ENCODE measurements at places on chromosomes 1 and 21. TPM values are rescaled to one million over a fixed set of nuclear protein-coding genes. Genes with fewer than 3 reads are reported as not detected.

DNA sequence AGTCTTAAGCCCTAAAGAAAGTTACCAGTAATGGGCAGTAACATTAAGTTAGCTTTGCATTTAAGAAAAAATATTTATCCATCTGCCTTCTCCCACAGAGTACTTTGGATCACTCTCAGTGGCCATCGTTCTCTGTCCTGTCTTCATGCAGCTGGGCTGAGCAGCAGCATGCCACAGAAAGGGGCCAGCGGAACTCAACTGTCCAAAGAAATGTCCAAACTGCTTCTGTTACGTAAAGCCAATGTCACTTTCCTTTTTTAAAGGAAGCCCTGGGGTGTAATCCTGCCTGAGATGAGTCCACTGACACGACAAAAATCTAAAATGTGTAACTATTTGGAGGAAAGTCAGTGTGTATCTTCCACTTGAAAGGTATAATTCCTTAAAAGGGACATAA is 291.6 kb downstream of the SMYD3 start:
- peak overlapping the region; percentile 65 for H3K4me3 ChIP-seq
- H3K27me3 ChIP-seq, result no peaks in the 10 kb centered on the region
- H3K36me3 ChIP-seq, result no peaks in the 10 kb centered on the region
- DNase-seq, result no peak
- peak overlapping the region; percentile 80 for H3K27ac ChIP-seq
- peaks cover 37% of the 10 kb centered on the region for H3K4me1 ChIP-seq

- peaks cover 5% of the 10 kb centered on the region for H3K4me1 ChIP-seq
- no peak overlapping the region for H3K4me3 ChIP-seq
- no peak overlapping the region for H3K27ac ChIP-seq
- H3K36me3 ChIP-seq, result peaks cover 16% of the 10 kb centered on the region
- peaks cover 10% of the 10 kb centered on the region for H3K27me3 ChIP-seq
- DNase-seq, result no peak
These were observed 25.4 kb upstream of the SMYD3 start for GRCh38 chr1:246532519-246532918.

GRCh38 chr1:230300322-230301301 is 125.5 kb downstream of the PGBD5 start:
- H3K27ac ChIP-seq, result no peak overlapping the region
- no peak for DNase-seq
- H3K4me3 ChIP-seq, result no peak overlapping the region
- H3K36me3 ChIP-seq, result no peaks in the 10 kb centered on the region
- H3K4me1 ChIP-seq, result peaks cover 17% of the 10 kb centered on the region

TMEM63A gene
- total RNA-seq, result 20.6 TPM

DNA sequence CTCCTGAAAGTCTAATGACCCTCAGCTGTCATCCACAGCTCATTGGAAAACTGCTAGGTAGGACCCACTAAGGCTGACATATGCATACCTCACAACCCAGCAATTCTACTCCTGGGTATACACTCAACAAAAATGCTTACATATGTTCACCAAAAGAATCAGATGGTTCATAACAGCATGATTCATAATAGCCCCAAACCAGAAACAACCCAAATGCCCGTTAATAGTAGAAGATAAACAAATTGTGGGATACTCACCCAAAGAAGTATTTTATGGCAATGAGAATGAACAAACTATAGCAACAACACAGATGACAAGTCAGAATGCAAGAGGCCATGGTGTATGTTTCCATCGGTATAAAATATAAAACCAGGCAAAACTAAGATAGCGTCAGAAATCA is 124.6 kb downstream of the HLCS start:
- H3K4me3 ChIP-seq, result no peak overlapping the region
- peaks cover 1% of the 10 kb centered on the region for H3K27me3 ChIP-seq
- H3K27ac ChIP-seq, result peak overlapping the region; percentile 75
- peaks cover 39% of the 10 kb centered on the region for H3K4me1 ChIP-seq
- peak; percentile 72 for DNase-seq

DNA sequence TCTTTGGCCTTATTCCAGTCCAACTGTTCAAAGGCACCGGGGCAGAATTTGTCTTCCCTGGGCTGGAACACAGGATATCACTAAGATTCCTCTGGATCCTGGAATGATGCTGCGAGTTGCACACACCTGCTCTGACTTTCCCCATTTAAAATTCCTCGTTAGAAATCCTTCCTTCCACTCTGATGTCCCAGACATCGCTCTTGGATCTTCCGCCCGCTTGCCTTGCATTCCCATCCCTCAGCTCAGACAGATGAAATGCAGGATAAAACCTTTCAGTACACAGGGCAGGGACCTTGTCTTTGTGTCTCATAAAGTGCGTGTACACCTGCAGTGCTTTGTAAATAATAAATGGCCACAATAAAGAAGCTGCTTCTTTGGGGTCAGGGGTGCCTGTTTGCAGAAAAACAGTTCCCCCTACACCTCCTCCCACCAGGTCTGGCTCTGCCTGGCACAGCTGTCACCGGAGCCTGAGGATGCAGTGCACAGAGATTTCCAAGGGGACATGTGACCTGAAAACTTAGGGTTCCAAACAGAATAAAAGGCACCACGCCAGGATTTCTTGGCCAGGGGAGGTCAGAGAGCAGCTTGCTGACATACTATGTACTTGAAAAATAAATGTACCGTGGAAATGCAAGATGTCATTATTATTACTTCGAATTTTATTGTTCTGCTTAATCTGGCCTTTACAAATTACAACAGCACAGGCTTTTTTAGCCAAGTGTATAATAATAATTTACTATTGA is 62.9 kb upstream of the SYT6 start:
- H3K36me3 ChIP-seq, result no peaks in the 10 kb centered on the region
- H3K27me3 ChIP-seq, result peaks cover 23% of the 10 kb centered on the region
- no peak overlapping the region for H3K4me3 ChIP-seq
- H3K4me1 ChIP-seq, result peaks cover 12% of the 10 kb centered on the region
- H3K27ac ChIP-seq, result no peak overlapping the region

GREM2 gene
- total RNA-seq, result 5.4 TPM

GRCh38 chr1:88060112-88060673 is 623.9 kb upstream of the PKN2 start:
- H3K4me1 ChIP-seq, result peaks cover 25% of the 10 kb centered on the region
- no peaks in the 10 kb centered on the region for H3K27me3 ChIP-seq
- no peaks in the 10 kb centered on the region for H3K36me3 ChIP-seq
- no peak overlapping the region for H3K27ac ChIP-seq
- H3K4me3 ChIP-seq, result no peak overlapping the region

DNA sequence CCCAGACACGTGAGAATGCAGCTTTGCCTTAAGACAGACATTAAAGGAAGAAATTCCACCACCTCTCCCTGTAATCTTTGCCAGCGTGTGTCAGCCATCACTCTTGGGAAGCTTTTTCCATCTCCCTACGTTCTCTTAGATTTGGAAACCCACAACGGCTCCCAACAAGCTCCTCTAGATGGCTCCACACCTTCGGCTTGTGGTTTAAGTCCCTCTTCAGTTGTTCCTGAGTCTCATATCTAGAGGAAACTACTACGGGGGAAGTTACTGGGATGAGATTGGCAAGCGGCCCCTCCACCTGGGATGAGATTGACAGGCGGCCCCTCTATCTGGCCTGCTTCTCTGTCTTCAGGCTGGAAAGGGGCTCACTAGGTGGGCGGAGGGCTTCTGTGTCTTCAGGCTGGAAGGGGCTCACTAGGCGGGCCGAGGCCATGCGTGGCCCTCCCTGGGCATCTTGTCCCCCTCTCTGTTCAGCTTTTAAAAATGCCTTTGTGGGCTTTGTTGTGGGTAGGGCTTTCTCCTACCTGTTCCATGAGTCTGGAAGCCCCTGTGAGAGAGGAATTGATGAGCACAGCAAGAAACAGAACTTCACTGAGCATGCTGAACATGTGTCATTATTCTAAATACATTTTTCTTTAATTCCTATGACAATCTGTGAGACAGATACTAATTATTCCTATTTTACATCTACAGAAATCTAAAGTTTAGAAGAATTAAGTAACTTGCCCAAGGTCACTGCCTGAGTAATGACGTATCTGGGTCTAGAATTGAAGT is 670.5 kb downstream of the KIF26B start:
- peaks cover 35% of the 10 kb centered on the region for H3K36me3 ChIP-seq
- DNase-seq, result no peak
- H3K27me3 ChIP-seq, result peaks cover 2% of the 10 kb centered on the region

FCGR2B gene
- total RNA-seq, result not detected

Measured in HFFc6 (cell line).